Activated CD4-positive, alpha-beta T cell treated with anti-CD3 and anti-CD28 coated beads for 1 hour (primary cell): ENCODE measurements at places on chromosomes 7 and 10.

DNA sequence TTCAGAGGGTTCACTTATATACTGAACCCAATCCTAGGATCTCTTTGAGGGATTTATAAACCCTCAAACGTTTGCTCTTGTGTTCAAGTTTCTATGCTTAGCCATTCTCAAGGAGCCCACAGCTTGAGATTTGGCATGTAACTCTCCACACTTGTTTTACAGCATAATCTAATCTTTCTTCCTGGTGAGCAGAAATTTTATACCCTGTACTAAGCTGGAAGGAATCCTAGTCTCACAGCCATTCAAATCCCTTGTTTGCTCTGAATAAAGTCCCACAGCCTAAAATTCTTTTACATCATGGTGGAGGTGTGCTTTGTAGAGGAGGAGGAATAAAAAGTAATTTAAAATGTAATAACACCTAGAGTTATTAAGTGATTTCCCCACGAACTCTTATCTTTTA is 5.3 kb upstream of the AGR2 start:
- DNase-seq, result no peak

GRCh38 chr7:1602386-1602785 is 32.6 kb upstream of the PSMG3 start:
- no peak for DNase-seq

DNA sequence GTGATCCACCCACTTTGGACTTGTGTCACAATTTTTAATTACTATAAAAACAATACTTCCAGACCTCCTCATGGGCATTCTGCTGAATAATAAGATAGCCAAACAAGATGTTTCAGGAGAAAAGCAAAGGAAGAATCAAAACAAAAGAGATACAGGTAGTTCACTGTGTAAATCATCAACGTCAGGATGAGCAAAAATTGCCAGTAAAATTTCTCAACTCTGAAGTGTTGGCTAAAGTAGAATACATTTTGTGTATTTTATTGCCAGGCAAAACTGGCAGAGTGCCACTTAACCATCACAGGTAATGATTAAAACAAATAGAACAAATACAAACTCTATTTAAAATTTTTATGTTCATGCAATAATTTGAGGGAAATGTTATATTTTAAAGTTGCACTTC is 24.8 kb downstream of the ABCB4 start:
- DNase-seq, result no peak

DNA sequence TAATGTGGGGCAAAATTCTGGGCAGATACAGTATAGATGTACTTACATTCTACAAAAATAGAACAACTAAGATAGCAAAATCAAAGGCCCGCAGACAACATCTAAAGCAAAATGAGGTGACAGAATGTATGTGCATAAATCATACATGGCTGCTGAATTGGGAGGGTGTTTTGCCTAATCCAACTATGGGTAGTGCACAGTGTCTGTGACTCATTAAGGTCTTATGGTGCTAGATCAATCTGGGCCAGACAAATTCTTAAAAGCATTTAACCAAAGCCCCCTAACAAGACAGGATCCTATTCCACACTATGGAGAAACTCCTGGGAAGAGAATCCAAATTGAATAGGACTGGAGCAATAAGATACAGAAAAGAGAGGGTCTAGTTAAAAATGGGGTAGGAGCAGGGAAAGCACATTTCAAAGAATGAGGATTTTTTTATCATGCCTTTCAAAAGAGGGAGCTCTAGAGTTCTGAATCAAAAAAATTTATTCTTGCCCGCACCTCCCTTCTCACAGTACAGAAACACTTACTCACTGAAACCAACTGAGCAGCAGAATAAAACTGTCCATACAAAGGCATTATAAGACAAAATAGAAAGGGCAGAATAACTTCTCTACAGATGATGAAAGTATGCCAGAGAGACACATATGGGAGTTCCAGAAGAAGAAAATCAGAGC is 181.3 kb downstream of the RNLS start:
- no peak for DNase-seq

DNA sequence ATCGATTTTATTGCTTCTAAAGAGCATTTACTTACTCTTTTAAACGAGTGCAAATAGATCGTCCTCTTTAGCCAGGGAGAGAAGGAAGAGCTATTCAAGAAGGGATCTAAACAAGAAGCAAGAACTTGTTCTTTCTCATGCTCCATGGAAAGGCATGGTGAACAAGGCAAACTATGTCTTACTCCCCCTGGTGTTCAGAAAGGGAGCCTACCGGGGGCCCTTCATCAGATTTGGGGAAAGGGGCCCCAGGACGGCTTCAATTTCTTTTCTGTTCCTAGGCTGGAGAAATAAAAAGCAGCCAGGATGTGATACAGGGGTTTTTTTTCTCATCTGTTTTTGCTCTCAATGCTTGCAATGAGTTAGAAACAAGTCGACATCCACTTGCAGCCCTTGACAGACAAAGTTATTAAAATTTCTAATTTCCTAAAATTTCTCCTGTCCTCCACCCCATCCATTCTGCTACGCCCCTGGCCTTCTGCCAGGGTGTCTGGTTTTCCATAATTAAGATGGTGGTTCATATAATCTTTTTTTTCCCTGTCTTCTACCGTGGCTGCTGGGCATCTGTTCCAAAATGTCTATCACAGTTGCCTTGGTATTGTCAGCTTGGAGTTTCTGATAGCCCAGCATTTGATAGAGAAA is 214.4 kb downstream of the CREB5 start:
- DNase-seq, result no peak

- no peak for DNase-seq
These were observed 236.0 kb downstream of the GLRX3 start for GRCh38 chr10:130372222-130372621.

GRCh38 chr7:1667566-1668395 is 2.3 kb upstream of the ELFN1 start:
- no peak for DNase-seq

DNA sequence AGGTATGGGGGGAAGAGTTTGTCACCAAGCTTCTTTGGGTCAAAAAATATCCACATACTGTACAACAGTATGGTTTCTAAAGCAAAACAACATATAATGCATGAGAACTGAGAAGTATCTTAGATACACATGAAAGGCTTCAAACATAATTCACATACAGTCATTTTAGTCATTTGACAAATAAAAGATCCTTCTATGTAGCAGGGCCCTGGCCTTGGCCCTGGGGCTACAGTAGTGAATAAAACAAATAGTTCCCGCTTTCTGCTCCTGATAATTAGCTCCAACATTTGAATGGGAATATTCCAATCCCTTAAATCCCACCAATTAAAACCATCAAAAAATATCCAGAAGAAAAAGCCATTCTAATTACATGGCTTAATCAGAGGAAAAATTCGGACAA is 51.3 kb downstream of the MALSU1 start:
- DNase-seq, result no peak

- no peak for DNase-seq
These were observed 46.3 kb upstream of the ELFN1 start for GRCh38 chr7:1623810-1624209.

- DNase-seq, result no peak
These were observed 389.1 kb upstream of the ANKRD30A start for GRCh38 chr10:36736311-36736710.

- DNase-seq, result no peak
These were observed 296.9 kb downstream of the TNS3 start for GRCh38 chr7:47284691-47285635.

DNA sequence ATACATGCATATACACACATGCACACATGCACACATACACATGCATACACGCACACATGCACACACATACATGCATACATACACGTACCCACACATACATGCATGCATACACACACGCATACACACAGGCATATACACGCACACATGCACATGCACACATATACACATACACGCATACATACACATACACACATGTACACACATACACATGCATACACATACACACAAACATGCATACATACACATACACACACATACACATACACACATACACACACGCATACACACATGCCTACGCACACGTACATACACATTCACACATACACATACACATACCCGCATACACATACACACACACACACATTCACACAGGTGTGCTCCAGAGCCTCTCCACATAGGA is 81.0 kb upstream of the KMT2E start:
- no peak for DNase-seq

DNA sequence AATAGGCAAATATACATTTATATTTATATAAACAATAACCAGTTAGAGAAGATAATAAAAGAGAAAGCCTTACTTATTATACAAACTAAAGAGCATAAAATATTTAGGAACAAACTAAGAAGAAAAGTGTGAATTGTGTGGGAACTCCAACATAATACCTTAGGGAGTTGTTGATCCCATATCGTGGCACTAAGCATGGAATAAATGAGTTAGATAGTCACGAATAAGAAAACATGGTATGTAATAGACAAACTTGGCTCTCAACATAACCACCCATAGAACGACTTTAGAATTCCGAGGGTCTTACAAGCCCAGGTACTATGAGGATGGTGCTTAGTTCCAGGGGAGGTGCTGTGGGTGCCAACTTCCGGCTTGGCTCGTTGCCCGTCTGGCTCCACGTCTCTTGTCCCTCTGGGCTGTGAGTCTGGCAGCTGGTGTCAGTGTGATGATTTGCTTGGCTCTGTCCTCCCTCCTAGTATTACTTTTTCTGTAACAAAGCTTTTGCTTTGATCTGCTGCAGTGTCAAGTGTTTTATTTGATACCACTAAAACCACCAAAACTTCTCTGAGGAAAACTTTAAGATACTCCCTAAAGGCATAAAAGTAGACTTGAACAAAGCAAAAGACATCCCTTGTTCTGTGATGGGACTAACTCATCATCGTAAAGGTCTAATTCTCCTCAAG is 9.5 kb upstream of the RBM20 start:
- no peak for DNase-seq

DNA sequence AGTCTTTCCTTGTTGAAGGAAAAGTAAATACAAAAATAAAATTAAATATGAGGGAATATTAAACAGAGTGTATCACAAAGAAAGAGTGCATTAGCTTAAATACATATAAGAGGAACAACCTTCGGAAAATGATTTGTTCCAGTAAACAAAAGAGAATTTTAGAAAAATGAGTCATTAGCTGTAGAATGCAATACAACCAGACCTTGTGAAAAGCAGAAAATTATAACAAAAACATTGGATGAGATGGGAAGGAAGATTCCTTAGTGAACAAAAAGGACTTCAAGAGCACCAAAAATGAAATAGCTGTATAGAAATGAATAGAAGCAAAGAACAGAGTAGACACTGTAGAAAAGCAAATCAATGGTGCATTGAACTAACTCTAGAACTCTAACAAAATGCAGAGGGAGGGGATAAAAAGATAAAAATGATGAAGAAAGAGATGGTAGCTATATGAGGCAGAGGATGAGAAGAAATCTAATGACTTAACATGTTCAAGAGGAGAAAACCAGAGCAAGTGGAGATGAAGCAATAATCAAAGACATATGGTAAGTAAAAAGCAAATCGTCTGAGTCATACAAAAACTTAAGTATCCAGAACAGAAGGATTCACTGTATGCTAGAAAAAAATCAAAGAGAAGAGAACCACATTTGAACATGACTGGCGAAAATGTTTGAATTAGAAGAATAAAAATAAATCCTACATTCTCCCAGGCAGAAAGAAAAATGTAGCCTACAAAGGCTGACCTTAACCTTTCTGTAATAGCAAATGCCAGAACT is 190.5 kb downstream of the TMEM26 start:
- DNase-seq, result no peak

DNA sequence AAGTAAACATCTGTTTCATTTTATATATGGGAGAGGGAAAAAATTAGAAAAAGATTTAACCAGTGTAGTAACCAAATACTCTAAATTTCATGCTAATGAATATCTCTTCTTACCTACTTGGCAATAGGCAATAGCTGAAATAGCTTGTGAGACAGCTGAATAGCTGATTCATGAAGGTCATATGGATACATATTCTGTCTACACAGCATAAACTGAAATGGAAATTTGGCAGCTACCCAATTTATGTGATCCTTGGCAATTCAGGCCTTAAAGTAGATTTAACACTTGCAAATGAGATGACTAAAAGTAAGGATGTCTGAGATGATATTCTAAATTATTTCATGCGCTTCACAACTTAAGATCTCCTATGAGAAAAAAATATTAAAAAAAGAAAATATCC is 261.2 kb upstream of the SEMA3A start:
- no peak for DNase-seq

DNA sequence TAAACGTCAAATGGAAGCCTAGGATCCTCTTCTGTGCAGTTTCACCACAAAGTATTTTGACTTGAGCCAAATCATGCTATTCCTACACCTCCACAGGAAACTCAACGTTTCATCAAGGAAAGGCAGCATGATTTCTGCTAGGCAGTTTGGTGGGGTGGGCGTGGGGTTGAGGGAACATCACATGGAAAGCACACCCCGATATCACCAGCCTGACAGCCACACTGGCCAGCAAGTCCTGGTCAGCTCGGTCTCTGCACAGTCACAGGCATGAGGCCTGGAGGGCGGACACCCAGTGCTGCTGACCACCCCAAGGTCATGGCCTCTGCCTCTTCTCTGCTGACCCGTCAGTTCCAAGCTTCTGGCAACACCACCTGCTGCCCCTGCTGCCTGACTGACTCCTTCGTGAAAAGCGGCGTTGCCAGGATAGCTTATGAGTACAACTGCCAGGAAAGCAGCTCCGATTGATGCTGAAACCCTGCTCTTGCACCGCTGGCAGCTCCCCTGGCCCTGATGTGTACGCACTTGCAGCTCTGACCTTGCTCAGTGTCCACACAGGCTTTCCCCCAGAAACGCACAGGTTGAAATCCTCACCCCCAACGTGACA is 171.5 kb downstream of the DIP2C start:
- no peak for DNase-seq

DNA sequence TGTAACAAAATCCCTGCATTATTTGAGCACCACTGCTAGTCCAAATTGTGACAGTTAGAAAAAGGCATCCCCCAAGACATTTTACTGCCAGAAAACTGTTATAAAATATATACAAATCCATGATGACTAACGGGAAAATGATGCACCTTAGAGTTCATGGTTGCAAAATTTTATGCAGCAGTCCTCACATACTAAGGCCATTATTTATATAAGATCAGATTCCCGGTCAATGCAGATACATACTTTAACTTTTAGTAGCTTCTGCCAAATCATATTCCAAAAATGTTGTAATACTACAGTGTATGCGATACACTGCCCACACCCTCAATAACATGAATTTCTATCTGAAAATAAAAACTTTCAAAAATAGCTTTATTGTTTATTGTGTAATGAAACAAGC is 239.9 kb upstream of the ZNF32 start:
- no peak for DNase-seq
